ENCODE measurements at places on chromosomes 4 and X.

- peak; percentile 83 for DNase-seq
Measured at GRCh38 chr4:137531986-137532868, at the start of gene PCDH18. TSS of gene PCDH18 (minus strand) at chr4:137532494. CDS start at chr4:137532088, 406 bp downstream.

DNA sequence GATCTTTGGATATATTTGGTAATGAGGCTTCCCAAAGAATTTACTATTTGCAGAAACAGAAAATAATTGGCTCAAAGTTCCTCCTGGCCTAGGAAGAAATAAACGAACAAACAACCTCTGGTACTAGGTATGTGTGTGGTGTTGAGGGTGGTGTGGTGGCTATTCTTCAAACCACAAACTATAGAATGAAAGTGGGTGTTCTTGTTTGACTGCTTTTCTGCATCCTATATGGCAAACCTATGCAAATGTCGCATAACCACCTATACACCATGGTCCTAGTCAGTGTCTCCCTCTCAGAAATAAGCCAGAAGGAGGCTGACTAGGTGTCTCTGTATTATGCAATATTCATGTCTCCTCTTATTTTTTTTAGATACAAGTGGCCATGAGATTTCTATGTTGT is 106.6 kb upstream of the PCDH18 start:
- DNase-seq, result no peak

DNA sequence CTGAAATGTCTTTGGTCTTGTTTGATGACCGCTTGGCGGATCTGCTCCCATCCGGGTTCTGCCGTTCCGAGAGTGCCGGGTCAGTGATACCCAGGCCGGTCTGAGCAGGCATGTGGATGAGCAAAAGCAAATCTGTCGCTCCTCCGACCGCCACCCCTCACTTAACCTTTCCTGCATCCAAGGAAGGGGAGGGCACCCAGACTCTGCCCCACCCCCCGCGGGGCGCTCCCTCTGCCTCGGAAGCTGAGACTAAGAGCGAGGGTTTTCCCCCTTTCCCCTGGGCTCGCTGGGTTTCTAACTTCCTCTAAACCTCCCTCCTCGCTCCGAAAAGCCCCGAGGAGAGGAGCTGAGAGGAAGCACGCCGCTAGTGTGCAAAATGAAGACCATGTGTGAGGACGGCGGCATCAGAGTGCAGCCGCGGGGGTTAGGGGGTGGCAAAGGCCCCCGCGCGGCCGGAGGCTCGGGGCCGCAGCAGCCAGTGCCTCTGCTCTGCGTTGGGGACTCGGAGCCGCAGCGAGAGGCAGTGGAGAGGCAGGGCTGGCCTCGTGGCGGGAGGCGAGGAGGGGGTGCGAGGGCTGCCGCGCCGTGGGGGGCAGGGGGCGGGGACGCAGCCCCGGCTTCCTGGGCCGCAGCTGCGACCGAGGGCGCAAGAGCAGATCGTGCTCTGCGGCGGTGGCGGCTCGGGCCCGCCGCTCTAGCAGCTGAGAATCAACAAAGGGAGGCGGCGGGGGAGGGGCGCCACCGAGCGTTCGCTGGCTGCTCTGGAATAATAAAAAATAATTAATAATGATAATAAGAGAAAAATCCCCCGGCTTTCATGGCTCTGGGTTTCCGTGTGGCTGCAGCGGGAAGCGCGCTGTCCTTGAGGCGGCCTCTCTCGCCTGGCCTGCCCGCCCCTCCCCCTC is 55.8 kb upstream of the BCOR start:
- DNase-seq, result peak; percentile 74

DNA sequence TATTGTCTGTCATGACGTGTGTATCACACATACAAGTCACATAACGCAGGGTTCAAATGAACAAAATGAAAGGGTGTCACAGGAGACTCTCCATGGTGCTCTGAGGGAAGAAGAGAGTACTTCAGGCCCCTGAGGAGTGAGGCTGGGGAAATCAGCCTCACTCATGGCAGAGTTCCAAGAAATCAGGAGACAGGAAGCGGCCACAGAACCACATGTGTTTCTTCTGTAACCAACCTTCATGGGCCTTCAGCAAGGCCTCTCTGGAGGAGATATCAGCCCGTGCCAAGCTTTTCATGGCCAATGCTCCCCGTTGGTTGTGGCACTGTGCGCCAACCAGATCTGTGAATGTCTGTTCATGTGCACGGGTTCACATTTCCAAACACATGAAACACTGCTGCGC is 76.0 kb downstream of the NAT8L start:
- DNase-seq, result no peak

DNA sequence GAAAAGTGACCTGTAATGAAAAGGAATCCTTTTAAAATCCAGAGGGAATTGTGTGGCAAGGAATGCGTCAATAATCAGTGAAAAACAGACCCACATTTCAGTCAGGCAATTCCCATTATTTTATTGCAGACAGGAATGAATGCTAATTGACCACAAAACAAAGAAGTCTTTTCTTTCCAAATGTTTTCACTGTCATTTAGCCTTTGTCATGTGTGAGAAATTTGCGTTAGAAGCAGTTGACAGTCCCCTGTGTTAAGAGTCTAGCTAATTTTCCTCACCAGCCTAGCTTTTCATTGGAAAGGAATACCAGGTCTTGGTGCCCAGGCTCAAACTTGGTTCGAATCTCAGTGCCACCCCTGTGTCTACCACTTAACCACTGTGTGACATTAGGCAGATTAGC is 83.4 kb downstream of the KIT start:
- no peak for DNase-seq

- DNase-seq, result peak; percentile 41
Measured at GRCh38 chrX:153706799-153707198, 17.4 kb downstream of the BCAP31 start.

GRCh38 chrX:38935561-38935960 is 134.3 kb downstream of the MID1IP1 start:
- no peak for DNase-seq

DNA sequence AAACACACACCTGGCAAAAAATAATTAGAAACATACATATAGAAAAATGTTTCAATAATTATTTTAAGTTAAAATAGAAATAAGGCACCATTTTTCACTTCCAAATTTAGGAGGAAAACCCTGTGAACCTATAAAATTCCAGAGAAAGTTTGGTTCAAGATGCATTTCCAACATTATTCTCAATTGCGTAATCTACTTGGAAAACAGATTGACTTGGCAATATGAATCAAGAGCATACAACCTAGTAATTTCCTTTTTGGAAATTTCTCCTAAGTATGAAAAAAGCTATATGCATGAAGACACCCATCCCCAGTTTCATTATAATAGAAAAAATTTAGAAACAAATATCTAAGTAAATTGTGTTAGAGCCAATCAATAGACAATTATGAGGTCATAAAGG is 242.9 kb downstream of the IQCM start:
- no peak for DNase-seq

- DNase-seq, result no peak
Measured at GRCh38 chrX:102711872-102712215, 404 bp upstream of the GPRASP2 start.

- DNase-seq, result no peak
Measured at GRCh38 chr4:4526401-4526800, 15.4 kb downstream of the STX18 start.

GRCh38 chr4:82694892-82695291 is 103.7 kb downstream of the SCD5 start:
- DNase-seq, result no peak

DNA sequence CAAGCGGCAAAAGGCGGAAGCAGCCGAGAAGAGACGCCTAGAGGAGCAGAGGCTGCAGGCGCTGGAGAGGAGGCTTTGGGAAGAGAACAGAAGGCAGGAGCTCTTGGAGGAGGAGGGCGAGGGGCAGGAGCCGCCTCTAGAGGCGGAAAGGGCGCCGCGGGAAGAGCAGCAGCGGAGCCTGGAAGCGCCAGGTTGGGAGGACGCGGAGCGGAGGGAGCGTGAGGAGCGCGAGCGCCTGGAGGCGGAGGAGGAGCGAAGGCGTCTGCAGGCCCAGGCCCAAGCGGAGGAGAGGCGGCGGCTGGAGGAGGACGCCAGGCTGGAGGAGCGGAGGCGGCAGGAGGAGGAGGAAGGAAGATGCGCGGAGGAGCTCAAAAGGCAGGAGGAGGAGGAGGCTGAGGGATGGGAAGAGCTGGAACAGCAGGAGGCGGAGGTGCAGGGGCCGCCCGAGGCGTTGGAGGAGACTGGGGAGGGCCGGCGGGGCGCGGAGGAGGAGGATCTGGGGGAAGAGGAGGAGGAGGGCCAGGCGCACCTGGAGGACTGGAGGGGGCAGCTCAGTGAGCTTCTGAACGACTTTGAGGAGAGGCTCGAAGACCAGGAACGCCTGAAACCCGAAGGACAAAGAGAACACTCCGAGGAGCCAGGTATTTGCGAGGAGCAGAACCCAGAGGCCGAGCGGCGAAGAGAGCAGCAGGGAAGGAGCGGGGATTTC is 72.9 kb downstream of the AASDH start:
- DNase-seq, result no peak

DNA sequence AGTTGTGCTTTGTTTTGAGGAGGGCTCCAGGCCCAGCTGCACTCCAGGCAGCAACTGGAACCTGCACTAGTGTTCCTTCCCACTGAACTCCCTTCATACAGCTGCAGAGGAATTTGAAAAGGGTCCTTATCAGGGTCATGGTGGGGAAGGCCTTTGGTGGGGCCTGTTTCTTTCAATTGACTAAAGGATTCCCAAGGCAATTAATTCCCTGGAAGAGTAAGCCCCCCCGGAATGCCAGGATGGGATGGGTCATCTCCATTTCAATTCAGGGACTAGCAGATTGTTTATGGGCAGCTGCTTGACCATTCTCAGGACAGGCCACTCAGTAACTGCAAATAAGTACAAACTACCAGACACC is 45.3 kb downstream of the TSC22D3 start:
- DNase-seq, result no peak

DNA sequence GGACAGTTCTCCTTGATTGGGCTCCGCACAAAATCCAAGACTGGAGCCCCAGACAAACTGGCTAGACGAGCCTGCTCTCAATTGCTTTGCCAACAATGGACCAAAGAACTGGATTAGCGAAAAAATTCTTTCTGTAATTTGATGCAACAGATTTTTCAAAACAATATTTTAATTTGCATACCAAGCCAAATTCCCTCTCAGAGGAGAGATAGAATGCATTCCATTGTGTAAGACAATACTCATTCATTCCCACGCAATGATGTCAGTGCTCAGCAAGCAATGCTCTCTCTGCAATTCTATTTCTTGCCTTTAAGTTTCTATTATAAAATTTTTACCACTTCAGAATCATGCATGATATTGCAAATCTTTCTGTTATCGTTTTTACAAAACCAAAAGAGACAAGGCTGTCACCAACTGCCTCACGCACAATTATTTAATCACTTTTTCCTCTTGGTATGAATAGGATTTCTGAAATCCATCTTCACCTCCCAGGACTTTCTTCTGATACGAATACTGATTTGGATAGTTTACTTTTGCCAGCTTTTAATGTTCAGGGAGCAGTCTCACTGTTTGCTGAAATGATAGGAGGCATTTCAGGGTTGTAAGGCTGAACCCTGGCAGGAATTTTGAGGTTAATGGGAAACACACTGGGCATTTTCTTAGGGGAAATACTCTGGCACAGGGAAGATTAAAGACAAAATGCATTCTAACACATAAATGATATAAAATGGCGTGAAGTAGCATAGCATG is 46.1 kb upstream of the HCCS start:
- DNase-seq, result no peak

DNA sequence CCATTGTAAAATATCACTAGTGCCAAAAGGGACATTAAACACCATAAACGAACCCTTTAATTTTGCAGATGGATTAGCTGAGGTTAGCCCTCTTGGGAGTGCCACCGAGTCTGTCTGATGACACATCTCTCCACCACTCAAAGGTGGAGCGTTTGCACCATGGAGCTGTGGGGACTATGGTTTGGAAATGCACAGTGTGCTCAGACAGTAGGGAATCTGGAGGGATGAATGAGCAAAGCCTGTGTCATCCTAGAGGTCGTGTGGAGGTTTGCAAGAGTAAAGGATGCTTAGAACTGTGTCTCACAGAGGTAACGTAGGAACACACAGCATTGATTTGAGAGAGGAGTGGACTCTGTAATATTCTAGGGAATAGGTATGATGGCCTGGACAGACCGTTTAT is 93.7 kb downstream of the CLNK start:
- DNase-seq, result no peak

DNA sequence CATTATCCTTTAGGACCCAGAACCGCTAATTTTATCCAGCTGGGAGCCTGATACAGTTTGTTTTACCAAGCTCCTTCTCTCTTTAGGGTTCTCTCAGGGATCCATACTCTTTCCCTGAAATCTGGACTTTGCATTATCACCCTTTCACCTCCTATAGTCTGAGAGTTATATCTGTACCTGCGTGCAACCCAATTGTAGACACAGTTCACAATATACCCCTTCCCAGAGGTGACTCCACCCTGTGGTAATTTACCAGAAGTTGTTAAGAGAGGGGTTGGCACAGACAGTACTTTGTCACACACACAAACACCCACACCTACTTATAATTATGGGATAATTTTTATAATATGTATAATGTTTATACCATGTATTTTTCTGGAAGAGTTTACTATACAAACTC is 275.8 kb upstream of the NR3C2 start:
- no peak for DNase-seq

DNA sequence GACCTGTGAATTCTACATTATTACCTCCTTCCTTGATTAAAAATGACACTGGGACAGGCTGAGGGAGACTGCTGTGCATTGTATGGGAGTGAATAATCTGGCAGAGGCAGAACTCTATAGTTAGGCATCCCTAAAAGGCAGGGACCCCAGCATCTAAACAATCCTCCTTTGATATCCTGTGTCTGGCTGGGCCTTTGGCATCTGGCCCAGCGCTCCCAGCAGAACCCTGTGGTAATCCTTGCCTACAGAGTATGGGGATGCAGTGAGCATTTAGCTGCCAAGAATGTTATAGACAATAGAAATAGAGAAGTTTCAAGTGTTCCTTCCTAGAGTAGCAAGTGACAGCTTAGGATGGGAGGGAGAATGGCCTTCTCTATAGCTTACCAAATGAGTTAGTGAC is 38.5 kb downstream of the ZCCHC12 start:
- DNase-seq, result peak; percentile 23

DNA sequence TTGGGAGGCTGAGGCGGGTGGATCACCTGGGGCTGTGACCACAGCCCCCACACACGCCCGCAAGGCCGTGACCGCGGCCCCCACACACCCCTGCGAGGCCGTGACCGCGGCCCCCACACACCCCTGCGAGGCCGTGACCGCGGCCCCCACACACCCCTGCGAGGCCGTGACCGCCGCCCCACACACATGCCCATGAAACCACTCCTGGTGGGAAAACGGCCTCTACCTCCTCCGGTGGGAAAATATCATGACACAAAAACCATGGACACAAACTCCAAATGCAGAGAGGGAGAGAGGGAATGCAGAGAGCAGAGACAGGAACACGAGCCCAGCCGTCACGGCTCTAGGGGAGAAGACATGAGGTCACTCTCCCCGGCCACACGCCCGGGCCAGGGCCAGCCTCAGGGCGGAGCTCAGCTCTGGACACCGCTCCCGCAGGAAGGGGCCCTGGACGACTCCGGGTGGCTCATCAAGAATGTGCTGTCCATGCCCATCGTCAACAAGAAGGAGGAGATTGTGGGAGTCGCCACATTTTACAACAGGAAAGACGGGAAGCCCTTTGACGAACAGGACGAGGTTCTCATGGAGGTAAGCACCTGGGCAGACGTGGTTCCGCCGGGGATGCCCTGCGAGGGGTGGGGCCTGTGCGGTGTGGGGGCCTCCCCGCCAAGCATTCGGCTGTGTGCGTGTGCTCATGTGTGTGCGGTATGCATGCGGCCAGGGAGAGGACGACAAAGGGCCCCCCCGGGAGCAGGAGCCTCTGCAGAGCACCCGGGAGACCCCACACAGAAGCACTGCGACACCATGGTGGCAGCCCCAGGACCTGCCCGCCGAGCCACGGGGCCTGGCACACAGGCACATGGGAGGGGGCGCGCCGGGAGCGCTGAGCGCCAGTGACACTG is 17.4 kb downstream of the ATP5ME start:
- DNase-seq, result peak; percentile 30
